ENCODE measurements at places on chromosomes 5 and 9. TPM values are rescaled to one million over a fixed set of nuclear protein-coding genes. Genes with fewer than 3 reads are reported as not detected.

Gene NOXA1
- total RNA-seq, result 2.0 TPM

Gene NRARP
- 3.6 TPM for total RNA-seq

Gene CCDC69
- 0.78 TPM for total RNA-seq

Gene IFNB1
- total RNA-seq, result not detected

Gene LRRC19
- not detected for total RNA-seq

Gene SERF1A
- total RNA-seq, result 20.1 TPM

Gene PDE8B
- 5.3 TPM for total RNA-seq

Gene SLC23A1
- not detected for total RNA-seq

Gene DDX41
- 63.5 TPM for total RNA-seq

Gene CDH9
- total RNA-seq, result 34.2 TPM

Gene SH2D3C
- 5.1 TPM for total RNA-seq

Gene SPATA31D4
- not detected for total RNA-seq

Gene DAPK1
- 67.4 TPM for total RNA-seq
